ENCODE measurements at places on chromosomes 16 and 17.

- no peak overlapping the region for H3K27ac ChIP-seq
- H3K4me3 ChIP-seq: no peak overlapping the region
- no peak for DNase-seq
- H3K36me3 ChIP-seq: no peaks in the 10 kb centered on the region
- H3K27me3 ChIP-seq: no peaks in the 10 kb centered on the region
- peaks cover 27% of the 10 kb centered on the region for H3K4me1 ChIP-seq
Measured at GRCh38 chr16:82655072-82655714, 28.4 kb downstream of the CDH13 start.

GRCh38 chr16:84518804-84519341, 14.4 kb upstream of the MEAK7 start:
- no peak for DNase-seq
- H3K36me3 ChIP-seq: no peaks in the 10 kb centered on the region
- no peak overlapping the region for H3K27ac ChIP-seq
- H3K4me1 ChIP-seq: no peaks in the 10 kb centered on the region

GRCh38 chr17:81258292-81258691, 19.2 kb downstream of the NDUFAF8 start:
- DNase-seq: no peak
- no peak overlapping the region for H3K4me3 ChIP-seq
- peaks cover 28% of the 10 kb centered on the region for H3K36me3 ChIP-seq
- peaks cover 13% of the 10 kb centered on the region for H3K4me1 ChIP-seq

- H3K36me3 ChIP-seq: no peaks in the 10 kb centered on the region
- peak overlapping the region; percentile 79 for H3K4me3 ChIP-seq
- no peak for DNase-seq
- no peaks in the 10 kb centered on the region for H3K27me3 ChIP-seq
- peaks cover 65% of the 10 kb centered on the region for H3K4me1 ChIP-seq
Measured at GRCh38 chr16:29816694-29817441, 916 bp downstream of the PAGR1 start.

- H3K27me3 ChIP-seq: no peaks in the 10 kb centered on the region
- H3K27ac ChIP-seq: peak overlapping the region; percentile 87
- DNase-seq: no peak
- no peak overlapping the region for H3K4me3 ChIP-seq
Measured at GRCh38 chr16:89380681-89381080, 109.7 kb downstream of the ANKRD11 start.
